ENCODE measurements at places on chromosomes 6 and 20.

GRCh38 chr6:11069760-11070159, 23.9 kb upstream of the SMIM13 start:
- DNase-seq: no peak

GRCh38 chr20:3932681-3933080, 43.5 kb downstream of the PANK2 start:
- no peak for DNase-seq

DNA sequence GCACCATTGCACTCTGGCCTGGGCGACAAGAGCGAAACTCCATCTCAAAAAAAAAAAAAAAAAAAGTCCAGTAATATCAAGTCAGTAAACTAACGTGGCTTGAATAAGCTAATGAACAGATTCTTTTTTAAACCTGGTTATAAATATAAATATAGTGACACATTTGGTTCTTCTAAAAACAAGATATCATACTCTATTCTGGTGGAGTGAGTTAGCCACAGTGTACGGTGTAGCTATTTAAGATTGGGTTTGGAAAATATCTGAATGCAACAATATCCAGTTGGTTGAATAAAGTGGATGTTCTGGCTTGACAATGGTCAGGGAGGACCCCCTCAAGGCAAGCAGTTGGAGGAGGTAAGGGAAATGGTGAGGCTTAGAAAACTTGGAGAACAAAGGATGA, 5.9 kb upstream of the DEK start:
- DNase-seq: no peak

DNA sequence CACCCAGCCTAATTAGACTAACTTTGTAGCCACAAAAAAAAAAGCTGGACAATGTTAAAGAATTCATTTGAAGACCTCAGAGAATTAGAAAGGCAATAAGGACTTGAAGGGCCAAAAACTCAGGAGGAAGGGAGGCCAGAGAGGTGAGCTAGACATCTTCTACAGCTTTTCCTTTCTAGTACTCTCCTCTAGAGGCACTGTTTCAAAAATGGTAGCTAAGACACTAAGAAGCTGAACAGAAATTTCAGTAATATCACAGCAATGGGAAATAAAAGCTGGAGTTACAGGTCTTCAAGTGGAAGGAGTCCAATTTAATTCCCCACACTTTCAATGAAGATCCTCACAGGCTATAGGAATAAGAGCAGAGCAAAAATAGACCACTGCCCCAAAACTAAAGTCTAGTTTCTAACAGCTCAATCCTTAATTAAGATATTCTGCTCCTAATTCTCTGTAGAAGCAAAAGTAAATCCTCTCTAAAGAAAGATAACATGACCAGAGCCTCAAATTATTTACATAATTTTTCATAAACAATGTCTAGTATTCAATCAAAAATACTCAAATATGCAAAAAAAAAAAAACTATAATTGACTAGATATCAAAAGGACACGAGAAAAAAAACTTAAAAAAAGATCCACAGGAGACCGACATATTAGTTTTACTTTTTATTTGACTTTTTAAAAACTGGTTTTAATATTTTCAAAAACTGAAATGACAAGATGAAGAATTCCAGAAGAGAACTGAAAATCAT, 63.7 kb downstream of the RNGTT start:
- DNase-seq: no peak

DNA sequence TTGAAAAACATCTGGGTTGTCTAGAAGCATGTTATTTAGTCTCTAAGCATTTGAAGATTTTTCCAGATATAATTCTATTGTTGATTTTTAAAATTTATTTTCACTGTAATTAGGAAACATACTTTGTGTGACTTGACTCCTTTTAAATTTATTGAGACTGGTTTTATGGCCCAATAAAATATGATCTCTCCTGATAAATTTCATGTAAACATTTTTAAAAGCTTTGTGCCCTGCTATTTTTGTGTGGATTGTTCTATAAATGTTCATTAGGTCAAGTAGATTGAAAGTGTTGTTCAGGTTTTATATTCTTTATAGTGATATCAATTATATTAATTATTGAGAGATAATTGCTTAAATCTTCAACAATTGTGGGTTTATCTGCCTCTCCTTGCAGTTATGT, 105.4 kb downstream of the RFX6 start:
- no peak for DNase-seq

- no peak for DNase-seq
These were observed 113.9 kb downstream of the SLC16A10 start for GRCh38 chr6:111201244-111201554.

GRCh38 chr20:52303281-52303950, 111.8 kb upstream of the ZFP64 start:
- DNase-seq: no peak

DNA sequence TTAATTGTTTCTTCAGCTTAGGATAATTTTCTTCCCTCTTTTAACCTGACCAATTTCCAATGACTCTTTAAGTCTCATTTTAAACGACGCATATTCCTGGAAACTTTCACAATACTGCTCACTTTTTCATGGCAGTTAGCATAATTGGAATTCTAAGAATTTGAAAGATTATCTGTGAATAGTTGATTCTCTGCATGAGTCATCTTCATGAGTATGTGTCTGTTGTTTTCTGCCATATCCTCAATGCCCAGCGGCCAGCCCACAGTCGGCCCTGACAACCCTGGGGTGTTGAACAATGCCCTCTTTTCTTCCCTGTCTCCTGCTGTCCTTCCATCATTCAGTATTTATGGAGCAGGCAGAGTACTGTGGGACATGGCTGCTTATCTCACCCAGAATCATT, 554.2 kb downstream of the CDH26 start:
- peak; percentile 31 for DNase-seq

- no peak for DNase-seq
These were observed 64.9 kb downstream of the SLC22A23 start for GRCh38 chr6:3391902-3392458.

DNA sequence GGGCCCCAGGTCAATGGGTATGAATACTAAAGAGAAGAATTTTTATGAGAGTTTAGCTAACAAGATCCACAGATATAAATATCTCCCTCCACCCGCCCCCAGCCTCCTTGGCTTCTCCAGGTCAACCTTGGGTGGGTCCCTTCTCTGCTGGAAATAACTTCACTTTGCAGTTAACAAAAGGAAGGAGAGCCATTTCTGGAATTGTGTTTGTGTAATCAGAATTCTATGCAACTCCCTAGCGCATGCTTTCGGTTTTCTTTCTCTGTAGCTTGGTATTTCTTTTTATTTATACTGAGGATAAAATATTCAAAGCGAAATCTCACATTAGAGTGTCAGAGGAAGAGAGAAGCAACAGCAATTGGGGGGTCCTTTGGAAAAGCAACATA, 27.1 kb downstream of the RIPOR2 start:
- DNase-seq: peak; percentile 67

DNA sequence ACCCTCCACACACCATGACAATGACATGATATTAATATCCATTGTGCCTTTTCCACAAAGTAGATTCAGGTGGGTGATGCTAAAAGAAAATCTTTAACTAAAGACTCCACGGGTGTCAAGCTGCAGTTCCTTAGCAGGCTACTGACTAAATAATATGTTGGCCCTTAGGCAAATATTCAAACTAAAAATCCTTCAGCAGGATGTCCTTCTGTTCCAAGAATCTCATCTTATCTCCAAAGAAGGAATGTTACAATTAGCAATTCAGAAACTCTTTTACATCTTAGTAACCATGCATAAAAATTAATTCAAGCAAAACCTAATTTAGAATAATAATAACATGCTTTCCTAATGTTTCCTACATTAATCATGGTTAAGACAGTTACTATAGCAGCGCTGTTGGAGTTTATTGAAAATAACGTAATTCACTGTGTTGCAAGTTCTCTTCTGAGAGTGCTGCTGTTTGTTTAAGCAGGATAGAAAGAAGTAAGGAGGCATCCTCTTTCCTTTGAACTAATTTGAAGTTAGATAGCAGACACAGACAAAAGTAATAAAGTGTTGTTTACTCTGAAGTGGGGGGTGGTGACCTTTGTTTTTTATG, 414.8 kb upstream of the CDH4 start:
- no peak for DNase-seq

DNA sequence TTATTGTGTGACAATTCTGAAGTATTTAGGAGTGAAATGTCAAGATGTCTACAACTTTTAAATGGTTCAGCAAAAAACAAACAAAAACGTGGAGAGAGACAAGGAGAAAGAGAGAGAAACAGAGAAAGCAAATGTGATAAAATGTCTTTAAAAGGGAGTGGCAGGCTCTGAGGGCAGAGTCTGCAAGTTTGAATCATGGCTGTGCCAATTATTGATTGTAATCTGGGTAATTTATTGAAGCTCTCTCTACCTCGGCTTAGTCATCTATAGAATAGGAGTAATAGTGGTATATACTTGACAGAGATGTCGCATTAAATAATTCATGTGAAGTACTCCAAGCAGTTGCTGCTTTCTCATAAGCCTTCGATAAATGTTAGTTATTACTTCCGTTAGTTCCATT, 61.3 kb upstream of the ARID1B start:
- no peak for DNase-seq

- no peak for DNase-seq
These were observed 27.8 kb upstream of the TTPAL start for GRCh38 chr20:44447827-44448419.

DNA sequence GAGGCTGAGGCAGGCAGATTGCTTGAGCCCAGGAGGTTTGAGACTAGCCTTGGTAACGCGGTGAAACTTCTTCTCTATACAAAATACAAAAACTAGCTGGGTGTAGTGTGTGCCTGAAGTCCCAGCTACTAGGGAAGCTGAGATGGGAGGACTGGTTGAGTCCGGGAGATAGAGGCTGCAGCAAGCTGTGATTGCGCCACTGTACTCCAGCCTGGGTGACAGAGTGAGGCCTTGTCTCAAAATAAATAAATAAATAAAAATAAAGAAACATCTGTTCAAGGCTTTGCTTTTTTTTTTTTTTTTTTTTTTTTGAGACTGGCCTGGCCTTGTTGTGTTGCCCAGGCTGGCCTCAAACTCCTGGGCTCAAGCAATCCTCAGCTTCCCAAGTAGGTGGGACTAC, 23.7 kb upstream of the SLC23A2 start:
- DNase-seq: no peak

DNA sequence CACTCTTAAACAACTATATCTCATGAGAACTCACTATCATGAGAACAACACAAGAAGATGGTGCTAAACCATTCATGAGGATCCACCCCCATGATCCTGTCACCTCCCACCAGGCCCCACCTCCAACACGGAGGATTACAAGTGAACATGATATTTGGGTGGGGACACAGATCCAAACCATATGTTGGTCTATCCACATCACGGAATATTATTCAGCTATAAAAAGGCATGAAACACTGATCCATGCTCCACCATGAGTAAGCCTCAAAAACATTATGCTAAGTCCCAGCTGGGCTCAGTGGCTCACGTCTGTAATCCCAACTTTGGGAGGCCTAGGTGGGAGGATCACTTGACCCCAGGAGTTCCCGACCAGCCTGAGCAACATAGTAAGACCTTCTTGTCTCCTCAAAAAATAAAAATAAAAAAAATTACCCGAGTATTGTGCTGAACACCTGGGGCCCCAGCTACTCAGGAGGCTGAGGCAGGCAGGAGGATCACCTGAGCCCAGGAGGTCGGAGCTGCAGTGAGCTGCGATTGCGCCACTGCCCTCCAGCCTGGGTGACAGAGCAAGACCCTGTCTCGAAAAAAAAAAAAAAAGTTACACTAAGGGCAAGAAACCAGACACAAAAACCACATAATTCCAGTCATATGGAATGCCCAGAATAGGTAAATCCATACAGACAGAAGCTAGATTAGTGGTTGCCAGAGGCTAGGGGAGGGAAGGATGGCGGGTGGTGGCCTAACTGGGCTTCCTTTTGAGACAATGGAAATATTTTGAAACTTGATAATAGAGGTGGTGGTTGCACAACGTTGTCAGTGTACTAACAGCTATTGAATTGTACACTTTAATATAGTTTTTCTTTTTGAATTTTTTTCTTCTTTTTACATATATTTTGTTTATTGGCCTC, 43.1 kb downstream of the ZNF217 start:
- no peak for DNase-seq

DNA sequence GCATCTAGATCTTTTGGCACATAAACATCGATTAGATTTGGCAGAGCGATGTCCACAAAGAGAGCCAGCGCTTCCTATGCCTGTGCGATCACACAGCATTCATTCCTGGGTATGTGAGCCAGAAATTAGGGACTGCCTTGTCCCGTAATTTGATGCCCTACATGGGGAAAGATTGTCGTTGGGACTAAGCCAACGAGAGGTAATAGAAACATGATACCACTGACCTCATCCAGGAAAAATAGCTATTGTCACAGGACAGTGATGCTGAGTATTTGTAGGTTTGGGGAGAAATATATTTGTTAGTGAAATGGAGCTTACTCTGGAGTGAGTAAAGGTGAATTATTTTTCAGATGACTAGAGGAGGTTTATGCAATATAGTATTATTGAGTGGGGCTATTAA, 154.0 kb downstream of the TSHZ2 start:
- DNase-seq: no peak

DNA sequence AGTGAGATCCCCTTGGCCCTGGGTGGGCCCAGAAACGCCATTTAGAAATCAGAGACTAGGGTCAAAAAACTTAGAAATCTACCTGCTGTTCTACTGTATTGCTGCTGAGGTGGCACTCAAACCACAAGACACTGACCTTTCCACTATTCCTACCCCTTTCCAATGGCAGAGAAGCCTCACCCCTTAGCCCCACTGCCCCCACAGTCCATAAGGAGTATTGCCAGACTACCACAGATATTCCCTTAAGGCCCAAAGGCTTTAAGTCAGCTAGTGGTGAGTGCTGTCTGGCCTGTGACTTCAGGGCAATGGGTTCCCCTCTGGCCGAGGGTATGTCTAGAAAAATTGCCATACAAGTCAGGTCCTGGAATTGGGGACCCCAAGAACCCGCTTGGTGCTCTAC, 656.1 kb downstream of the COL12A1 start:
- DNase-seq: no peak

DNA sequence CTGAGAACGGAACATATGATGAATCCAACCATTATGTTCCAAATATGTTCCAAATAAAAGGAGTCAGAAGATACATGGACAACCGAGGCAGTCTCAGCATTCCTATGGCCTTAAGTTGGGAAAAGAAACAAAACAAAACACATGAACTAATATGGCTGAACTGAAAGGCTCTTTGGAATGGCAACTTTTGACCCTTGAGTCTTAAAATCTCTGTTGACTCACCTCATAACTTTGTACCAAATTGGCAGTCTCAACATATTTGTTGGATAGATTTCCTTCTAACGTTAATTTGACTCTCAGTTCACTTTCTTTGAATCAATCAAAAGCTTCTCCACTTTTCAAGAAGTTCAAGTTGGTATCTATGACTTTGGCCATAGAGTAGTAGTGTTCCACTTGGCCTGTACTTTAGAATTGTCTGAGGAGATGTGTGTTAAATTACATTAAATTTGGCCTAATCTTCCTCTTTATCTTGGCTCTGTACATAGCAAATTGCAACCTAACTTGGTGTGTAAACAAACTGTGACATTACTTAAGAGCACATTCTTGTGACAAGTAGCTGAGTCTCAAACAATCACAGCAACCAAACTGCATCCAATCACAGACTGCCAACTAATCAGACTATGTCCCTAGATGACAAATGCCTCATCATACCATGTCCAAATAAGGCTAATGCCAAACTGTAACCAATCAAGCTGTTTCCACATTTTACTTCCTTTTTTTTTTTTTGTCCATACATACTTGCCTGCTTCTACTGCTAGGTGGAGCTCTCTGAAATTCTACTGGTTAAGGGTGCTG, 208.8 kb downstream of the BMP2 start:
- DNase-seq: no peak

GRCh38 chr6:107602321-107603005, 112.5 kb downstream of the SOBP start:
- no peak for DNase-seq

- DNase-seq: no peak
These were observed 3.1 kb downstream of the CNPY3 start for GRCh38 chr6:42932412-42932811.
